Kidney glomerular epithelial cell (primary cell): ENCODE measurements at places on chromosomes 13 and 19.

- DNase-seq: no peak
Measured at GRCh38 chr13:91270031-91270430, 77.5 kb upstream of the MIR17HG start.

GRCh38 chr13:88124142-88124541 is 453.0 kb downstream of the SLITRK5 start:
- no peak for DNase-seq

- DNase-seq: no peak
Measured at GRCh38 chr19:15253061-15253460, 20.8 kb upstream of the EPHX3 start.

DNA sequence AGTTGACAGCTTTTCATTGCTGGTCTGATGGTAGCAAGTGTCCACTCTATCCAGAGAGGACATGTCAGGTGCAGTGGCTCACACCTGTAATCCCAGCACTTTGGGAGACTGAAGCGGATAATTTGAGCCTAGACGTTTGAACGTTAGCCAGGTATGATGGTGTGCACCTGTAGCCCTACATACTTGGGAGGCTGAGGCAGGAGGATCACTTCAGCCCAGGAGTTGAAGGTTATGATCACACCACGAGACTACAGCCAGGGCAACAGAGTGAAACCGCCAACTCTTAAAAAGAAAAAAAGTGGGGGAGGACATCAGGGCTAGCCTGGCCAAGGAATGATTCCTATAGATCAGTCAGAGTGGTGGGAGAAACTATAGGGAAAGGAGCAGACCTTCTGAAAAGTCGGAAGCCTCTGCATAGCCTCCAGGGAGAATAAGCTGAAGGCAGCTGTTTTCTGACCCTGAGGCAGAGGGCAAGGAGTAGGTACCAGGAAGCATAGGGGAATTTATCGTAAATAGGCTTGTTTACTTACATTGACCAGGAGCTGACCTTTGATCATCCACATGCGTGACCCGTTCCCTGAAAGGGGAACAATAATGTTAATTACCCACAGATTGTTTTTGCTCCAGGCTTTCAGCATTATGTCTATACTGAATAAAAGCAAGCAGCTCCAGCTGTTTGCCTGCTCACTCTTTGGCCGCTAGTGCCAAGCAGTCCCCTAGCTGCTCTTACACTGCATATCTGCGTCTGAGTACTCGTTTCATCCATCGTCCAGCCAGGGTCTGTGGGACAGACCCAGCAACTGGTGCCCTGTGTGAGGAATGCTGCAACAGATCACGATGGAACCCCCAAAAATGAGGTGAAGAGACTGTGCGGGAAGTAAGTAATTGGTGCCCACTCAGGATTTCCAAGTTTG is 161.6 kb downstream of the RNF17 start:
- no peak for DNase-seq

- no peak for DNase-seq
Measured at GRCh38 chr19:41691268-41691970, 3.3 kb upstream of the CEACAM7 start.

DNA sequence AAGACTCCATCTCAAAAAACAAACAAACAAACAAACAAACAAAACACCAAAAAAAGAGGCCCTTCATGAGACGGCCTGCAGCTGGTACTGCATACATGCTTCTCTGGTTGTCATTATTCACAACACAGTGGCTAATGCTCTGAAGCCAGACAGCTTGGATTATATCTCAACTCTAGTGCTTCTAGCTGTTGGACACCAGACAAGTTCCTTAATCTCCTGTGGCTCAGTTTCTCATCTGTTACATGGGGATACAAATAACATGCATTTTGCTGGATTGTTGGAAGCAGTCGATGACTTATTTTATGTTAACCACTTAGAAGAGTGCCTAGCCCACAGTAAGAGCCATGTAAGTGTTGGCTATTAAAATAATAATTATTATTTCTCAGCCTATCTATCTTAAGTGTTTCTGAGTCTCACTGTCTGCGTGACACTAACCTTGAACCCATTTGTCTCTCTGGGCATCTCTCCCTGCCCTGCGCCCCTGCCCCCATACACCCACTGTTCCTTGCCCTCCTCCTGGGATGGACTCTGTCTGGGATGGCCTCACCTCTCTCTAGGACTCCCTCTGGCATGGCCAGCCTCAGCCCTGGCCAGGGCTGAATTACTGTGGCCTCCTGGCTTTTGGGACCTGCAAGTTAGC is 3.1 kb upstream of the JUNB start:
- DNase-seq: no peak

DNA sequence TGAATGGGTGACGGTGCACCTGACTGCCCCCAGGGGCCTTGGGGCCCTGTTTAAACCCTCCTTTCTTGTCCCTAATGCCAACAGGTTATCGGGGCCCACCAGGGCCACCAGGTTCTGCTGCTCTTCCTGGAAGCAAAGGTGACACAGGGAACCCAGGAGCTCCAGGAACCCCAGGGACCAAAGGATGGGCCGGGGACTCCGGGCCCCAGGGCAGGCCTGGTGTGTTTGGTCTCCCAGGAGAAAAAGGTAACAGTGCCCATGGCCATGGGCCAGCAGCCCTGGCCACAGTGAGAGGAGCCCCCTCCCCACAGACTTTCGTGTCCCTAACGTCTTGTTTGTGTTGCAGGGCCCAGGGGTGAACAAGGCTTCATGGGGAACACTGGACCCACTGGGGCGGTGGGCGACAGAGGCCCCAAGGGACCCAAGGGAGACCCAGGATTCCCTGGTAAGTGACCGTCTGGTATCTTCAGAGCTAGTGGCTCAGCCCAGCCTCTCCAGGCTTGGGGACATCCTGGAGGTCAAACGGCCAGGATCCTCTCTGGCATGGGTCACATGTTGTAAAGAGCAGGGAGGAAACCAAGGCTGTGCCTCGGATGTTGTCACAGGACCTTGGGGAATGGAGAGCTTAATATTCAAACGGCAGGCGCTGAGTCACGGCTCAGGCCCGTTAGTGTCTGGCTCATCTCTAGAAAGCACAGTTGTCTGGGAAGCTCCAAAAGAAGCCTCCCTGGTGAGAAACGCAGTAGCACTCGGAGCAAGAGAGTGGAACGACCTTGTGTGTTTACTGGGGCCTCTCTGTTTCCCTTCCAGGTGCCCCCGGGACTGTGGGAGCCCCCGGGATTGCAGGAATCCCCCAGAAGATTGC is 58.3 kb downstream of the RAB20 start:
- DNase-seq: no peak

GRCh38 chr13:73544175-73544574 is 485.4 kb downstream of the KLF5 start:
- peak; percentile 4 for DNase-seq

DNA sequence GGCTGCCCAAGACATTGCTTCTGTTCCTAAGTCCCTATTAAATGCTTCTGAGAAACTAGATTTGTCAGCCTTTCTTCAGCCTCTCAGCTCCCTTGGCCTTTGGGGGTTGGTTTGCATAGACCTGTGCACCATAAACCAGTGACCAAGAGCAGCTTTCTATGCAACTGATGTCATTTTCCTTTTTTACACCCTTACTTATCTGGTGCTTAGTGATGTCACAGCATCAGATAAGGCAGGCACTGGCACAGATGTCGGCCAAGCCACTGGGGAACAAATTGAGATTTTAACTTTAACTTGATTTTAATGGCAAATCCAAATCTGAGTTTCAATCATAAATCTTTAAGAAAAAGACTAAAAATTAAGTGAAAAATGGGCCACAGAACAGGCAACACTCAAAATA is 59.8 kb downstream of the RUBCNL start:
- DNase-seq: no peak

GRCh38 chr19:1893791-1894190 is 8.5 kb upstream of the ABHD17A start:
- no peak for DNase-seq

DNA sequence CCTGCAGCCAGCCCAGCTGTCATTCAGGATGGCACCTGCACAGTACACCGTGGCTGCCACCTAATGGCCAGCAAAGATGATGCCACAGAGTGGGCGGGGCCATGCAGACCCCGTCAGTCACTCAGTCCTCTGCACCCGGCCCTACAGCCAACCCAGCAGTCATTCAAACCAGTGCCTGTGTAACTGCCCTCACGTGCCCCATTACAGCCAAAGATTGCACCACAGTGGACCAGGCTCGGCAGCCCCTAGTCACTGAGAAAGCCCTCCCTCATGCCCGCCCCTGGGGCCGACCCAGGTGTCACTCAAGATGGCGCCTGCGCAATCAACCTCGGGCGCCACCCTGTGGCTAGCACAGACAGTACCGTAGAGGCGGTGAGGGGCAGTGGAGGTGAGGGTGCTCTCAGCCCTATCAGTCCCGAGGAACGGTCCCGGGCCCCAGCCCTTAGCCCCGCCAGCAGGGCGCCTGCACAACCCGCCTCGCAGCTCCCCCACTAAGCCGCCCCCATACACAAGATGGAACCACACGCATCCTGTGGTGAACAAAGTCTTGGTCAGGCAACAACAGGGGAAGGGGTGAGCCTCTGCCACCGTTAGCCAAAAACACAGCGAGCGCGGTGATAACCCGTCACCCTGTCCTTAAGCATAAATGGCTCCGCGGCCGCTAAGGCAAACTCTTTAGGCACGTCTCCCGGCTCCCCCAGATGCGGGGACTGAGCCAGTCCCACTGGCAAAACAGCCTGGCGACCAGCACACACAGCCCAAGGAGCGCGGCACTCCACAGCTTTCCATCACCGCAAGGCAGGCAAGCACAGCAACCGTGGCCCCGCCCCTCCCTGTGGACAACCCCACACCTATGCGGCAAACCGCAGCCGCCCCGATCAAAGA is 2.3 kb downstream of the PEG3 start:
- peak; percentile 65 for DNase-seq

GRCh38 chr13:94435604-94436226 is 43.8 kb downstream of the DCT start:
- peak; percentile 45 for DNase-seq

GRCh38 chr19:45779231-45780145 is 2.8 kb downstream of the DMPK start:
- peak; percentile 29 for DNase-seq

- DNase-seq: peak; percentile 9
Measured at GRCh38 chr19:16160943-16161560, 12.3 kb downstream of the CIB3 start.

GRCh38 chr13:102504002-102504401 is 92.8 kb upstream of the TPP2 start:
- no peak for DNase-seq

- no peak for DNase-seq
Measured at GRCh38 chr19:5139583-5140325, 170.8 kb downstream of the KDM4B start.

GRCh38 chr13:106961216-106961615 is 393.3 kb upstream of the ARGLU1 start:
- no peak for DNase-seq

DNA sequence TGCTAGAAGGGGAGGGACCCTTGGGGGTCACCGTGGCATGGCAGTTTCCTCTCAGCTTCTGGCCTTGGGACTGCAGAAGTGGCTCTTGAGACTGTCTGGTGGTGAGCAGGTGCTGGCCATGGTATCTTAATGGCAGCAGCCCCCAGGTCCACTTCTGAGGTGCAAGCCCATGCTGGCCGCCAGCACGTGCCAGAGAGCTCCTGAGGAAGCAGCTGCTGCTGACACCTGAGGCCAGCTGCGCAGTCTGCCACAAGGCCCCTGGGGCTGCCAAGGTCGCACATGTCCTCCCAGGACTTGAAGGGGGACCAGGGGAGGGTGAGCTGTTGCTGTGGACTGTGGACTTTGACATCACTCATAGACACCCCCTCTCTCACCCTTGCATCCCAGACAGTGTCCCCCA is 48.0 kb downstream of the NFIX start:
- no peak for DNase-seq

DNA sequence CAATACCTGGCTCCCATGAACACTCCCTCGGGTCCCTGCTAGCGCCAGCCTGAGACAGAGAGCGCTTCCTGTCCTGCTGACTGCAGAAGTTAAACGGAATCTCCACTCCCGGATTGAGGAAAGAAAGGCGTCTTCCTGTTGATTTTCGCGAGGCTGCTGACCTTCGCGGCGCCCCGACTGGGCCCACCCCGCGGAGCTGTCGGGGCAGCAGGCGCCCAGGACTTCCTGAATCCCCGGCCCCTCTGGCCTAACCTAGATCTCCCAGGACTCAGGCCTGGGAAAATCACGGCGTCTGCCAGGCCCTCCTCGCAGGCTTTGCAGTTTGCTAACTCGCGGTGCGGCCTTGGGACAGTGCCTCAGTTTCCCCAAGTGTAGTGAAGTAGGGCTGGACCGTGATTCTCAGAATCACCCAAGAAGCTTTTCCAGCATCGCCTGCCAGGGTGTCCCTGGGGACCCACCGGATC is 108.8 kb downstream of the KCTD15 start:
- peak; percentile 7 for DNase-seq
